Activated naive CD4-positive, alpha-beta T cell treated with anti-CD3 and anti-CD28 coated beads, Interleukin-2, amount 50 U/mL, for 16 hours (primary cell): ENCODE measurements at places on chromosomes 7 and 10.

GRCh38 chr7:134056816-134057215, 70.3 kb upstream of the LRGUK start:
- DNase-seq: no peak

DNA sequence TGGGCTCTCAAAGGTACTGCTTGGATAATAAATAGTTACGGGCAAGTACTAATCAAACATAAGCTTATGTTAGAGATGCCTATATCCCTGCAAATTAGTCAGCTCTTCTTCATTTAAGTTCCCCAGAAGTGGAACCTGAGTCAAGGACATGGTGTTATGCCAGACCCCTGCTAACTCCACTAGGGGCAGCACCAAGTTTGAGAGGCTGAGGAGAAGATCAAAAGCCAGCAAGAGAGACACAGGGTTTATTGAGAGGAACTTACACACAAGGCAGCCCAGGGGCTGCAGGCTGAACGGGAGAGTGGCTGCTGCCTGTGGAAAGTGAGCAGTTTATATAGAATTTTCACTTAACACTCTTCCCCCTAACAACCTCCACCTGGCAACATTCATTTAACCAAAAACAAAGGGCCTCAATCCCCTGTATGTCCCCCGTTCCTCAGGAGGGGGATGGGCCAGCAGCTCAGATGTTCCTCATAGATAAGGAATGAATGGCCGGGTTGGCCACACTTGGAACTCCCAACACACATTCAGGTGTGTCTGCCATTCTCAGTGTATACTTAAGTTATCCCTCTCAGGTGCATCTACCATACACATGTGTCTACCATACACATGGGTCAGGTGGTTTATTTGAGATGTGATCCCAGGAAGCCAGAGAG, 62.6 kb upstream of the GHITM start:
- DNase-seq: no peak

DNA sequence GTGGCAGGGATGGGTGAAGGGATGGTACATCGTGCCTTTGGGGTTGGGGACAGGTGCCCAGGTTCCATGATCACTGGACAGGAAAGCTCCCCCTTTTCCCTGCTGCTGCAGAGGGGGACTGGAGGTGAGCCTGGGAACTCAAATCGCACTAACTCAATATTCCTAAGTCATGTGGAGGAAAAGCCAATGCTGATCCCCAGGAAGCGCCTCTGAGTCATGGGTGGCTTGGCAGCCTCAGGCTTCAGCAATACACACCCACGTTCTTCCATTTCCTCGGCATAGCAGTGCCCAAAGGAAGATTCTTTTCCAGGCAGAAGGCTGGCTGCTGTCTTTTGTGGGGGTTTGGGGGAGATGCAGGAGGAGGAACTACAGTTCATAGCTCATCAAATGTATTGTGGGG, 165.8 kb downstream of the CCDC3 start:
- DNase-seq: no peak

DNA sequence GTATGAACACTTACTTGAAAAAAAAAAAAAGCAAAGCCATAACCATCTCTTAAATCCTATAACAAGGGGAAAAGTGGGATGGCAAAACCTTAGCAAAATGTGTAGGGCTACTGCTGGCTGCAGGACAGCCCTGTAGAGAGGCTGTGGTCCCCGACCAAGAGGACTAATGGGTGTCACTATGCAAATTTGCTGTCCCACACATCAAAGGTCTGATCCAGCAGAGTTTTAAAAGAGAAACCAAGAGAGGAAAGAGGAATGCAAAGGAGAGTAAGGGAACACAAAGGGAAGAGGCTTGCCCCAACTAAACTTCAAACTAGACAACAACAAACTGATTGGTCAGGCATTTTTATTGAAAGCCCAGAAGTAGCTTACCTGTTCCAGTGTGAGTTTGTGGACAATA, 3.1 kb upstream of the ZNRF2 start:
- DNase-seq: no peak

DNA sequence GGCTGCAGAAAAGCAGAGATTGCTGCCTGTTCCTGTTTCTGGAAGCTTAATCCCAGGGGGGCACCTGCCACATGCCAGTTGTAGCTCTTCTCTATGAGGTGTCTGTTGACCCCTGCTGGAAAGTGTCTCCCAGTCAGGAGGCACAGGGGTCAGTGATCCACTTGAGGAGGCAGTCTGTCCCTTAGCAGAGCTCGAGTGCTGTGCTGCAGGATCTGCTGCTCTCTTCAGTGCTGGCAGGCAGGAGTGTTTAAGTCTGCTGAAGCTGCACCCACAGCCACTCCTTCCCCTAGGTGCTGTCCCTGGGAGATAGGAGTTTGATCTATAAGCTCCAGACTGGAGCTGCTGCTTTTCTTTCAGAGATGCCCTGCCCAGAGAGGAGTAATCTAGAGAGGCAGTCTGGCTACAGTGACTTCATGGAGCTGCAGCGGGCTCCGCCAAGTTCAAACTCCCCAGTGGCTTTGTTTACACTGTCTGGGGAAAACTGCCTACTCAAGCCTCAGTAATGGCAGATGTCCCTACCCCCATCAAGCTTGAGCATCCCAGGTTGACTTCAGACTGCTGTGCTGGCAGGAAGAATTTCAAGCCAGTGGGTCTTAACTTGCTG, 57.6 kb upstream of the CROT start:
- DNase-seq: no peak

DNA sequence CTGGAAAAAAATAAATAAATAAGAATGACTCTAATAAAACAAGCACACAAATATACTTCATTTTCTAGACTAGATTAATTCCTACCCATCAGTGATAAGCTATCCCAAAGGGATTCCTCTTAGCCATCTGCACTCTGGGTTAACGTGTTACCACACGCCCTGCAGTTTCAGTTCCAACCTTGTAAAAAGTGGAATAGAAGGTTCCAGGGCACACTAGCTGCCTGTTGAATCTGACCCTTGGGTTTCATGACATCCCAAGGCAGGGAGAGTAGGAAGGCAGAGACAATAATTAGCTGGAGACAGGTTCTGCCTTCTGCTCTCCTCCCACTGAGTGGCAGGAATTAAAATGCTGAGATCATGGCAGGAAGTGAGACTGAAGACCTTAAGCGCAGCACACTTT, 33.5 kb downstream of the SLC37A3 start:
- DNase-seq: no peak

- DNase-seq: no peak
Measured at GRCh38 chr10:19954601-19955000, 138.4 kb downstream of the PLXDC2 start.
